Glomerular endothelial cell (primary cell): ENCODE measurements at places on chromosomes 12 and 14. TPM values are rescaled to one million over a fixed set of nuclear protein-coding genes. Genes with fewer than 3 reads are reported as not detected.

NUP107 gene
- 24.4 and 27.3 TPM in 2 replicates for total RNA-seq

DNA sequence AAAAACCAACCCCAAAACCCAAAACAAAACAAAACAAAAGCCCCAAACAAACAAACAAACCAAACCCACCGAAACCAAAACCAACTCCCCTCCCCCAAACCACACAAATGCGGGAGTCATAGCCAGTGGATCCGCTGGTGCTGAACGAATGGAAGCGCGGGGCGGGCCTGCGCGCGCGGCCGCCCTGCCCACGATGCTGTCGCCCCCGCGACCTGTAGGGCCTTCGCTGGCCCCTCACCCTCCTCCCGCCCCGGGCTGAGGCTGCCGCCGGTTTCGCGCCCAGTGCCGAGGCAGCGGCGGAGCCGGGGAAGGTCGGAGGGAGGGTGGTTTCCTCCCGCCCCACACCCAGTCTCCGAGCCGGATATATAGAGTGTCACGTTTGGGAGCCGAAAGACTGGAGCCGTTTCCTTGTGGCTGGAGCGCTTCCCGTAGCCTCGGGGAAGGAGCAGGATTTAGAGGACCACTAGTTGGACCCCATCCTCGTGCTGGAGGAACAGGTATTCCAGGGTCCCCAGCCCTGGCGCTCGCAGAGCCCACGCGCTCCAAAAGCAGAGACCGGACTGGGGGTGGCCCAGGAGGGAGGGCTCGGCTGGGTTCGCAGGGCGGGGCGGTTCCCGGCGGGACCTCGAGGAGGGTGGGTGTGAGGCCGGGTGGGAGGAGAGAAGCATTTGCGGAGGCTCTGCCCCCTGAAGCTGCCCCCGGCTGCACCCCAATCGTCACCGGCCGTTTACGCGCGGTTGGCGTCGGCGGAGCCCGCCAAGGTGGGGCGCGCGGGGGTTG lies at the start of gene FAR2:
FAR2 (plus strand) TSS at position 368 of the 780 bp plus-strand sequence. CDS start 121,172 bp downstream, outside the sequence.
- DNase-seq: no peak

CLMN gene
- total RNA-seq: 2.6 and 3.0 TPM in 2 replicates

ADGRD1 gene
- not detected in 2 replicates for total RNA-seq
